ENCODE measurements at places on chromosomes 5 and 9. TPM values are rescaled to one million over a fixed set of nuclear protein-coding genes. Genes with fewer than 3 reads are reported as not detected.

PCDHGB7 gene
- total RNA-seq: 1.1 TPM

SPATA31A7 gene
- total RNA-seq: not detected

SAXO1 gene
- total RNA-seq: not detected

CCL27 gene
- total RNA-seq: 0.95 TPM

PCA3 gene
- not detected for total RNA-seq

MSX2 gene
- total RNA-seq: 4.0 TPM

CERCAM gene
- 46.4 TPM for total RNA-seq

CAMK4 gene
- total RNA-seq: 3.8 TPM

IFNA2 gene
- not detected for total RNA-seq

CCDC171 gene
- 1.1 TPM for total RNA-seq

ADAMTS16 gene
- total RNA-seq: not detected

TAF1L gene
- not detected for total RNA-seq

IRX1 gene
- total RNA-seq: 7.5 TPM

OBP2B gene
- not detected for total RNA-seq

S100Z gene
- total RNA-seq: not detected

ICE1 gene
- total RNA-seq: 26.7 TPM

LIX1 gene
- not detected for total RNA-seq

FOXI1 gene
- not detected for total RNA-seq

CYFIP2 gene
- 1.2 TPM for total RNA-seq

PCDHB5 gene
- 0.10 TPM for total RNA-seq

FAM153A gene
- total RNA-seq: not detected

LECT2 gene
- not detected for total RNA-seq

FGF18 gene
- not detected for total RNA-seq

HTR4 gene
- not detected for total RNA-seq

GFI1B gene
- not detected for total RNA-seq

DOK3 gene
- 2.2 TPM for total RNA-seq

SLC36A2 gene
- not detected for total RNA-seq

C5orf63 gene
- total RNA-seq: 4.2 TPM

SIL1 gene
- 37.9 TPM for total RNA-seq
